Stimulated activated CD8-positive, alpha-beta memory T cell treated with anti-CD3 and anti-CD28 coated beads, Interleukin-2, amount 100 ng/mL, for 1 hour (primary cell): ENCODE measurements at places on chromosomes 3 and 15.

DNA sequence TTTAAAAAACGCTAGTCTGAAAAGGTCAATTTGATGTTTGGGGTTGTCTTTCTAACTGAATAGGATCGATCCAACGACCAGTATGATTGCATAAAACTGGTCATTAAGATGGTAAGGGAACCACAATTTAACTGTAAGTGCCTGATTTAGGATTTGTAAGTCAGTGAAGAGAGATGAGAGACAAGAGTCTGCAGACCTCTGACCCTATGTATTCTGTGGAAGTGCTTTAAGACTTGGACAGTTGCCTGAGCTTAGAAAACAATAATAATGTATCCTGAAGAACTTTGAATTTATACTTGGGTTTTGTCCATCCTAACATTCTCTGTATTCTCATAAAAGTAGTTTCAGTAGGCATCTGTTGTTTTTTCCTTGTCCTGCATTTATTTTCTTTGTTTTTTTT lies 221.4 kb upstream of the SUCLG2 start:
- no peak for DNase-seq

- DNase-seq: no peak
Measured at GRCh38 chr3:66499881-66500575, 794 bp downstream of the LRIG1 start.

DNA sequence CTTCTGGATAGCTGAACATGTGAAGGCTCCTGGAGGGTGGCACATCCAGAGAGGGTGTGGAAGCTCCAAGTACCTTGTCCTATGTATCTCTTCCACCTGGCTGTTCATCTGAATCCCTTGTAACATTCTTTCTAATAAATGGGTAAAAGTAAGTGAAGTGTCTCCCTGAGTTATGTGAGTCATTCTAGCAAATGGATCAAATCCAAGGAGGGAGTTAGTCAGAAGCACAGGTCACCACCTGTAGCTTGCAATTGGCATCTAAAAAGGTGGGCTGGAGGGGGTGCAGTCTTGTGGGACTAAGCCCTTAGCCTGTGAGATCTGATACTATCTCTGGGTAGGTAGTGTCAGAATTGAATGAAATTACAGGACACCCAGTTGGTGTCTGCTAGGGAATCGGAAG lies 71.0 kb downstream of the WWTR1 start:
- no peak for DNase-seq

DNA sequence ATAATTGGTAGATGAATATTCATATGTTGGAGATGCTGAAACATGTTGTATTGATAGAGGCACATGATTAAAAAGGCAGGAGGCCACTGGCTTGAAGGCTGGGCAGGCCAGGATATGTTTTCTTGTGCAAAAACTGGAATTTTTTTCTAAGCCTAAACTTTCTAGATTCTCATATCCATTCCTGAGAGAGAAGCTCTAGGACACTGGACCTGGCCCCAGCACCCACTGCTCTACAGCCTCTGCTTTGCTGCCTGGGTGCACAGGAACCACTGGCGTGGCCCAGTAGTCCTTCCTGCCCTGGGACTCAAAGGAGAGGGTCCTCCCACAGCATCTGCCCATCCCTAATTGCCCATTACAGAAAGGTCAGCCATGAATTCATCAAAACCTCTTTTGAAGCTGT lies 58.1 kb upstream of the APEH start:
- no peak for DNase-seq

GRCh38 chr3:57816471-57817095 lies 60.5 kb downstream of the SLMAP start:
- no peak for DNase-seq
